Fibroblast of upper back skin (primary cell): ENCODE measurements at places on chromosomes 3 and 15.

DNA sequence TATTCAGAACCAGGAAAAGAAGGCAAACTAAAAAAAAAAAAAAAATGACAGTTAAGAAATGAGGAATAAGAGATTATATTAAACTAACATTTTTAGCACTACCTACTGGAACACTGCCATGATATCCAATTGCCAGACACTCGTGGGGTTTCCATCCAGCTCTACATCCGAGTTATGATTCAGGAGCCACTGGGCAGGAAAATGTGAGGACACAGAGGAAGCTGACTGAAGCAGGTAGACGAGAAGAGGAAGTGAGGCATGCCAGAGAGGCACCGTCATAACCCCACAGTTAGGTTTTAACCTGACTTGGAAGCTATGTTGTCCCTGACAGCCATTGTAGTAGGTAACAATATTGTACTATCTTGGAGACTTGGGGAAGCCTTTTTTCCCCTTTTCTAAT lies 495.0 kb downstream of the NLGN1 start:
- peak; percentile 38 for DNase-seq

- no peak for DNase-seq
These were observed 89.1 kb downstream of the NEO1 start for GRCh38 chr15:73141216-73141900.

DNA sequence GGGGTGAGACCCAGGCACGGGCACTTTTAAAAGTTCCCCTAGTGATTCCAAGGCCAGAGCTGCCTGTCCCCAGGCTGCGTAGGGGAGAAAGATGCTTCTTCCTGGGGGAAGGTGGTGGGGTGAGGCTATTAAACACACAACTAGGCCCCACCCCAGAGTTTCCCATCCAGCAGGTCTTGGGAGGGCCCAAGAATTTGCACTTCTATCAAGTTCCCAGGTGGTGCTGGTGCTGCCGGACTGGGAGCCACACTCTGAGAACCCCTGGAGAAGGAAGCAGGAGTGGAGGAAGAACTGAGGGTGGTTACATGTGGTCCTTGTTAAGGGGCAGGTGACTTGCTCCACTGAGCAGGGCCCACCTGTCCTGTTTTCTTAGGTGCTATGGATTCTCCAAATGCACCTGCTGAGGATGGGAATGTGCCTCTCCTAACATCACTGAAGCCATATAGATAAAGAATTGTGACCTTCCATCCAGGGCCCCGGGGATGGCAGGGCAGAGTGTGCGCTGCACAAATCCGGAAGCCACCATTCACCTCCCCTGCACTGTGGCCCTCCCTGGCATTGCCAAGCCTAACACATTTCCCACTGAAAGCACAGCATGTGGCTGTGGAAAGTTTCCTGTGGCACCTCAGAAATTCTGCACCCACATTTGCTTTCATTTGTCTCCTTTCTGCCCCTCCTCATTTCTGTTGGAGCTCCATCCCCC lies 111.5 kb upstream of the MEF2A start:
- DNase-seq: no peak

DNA sequence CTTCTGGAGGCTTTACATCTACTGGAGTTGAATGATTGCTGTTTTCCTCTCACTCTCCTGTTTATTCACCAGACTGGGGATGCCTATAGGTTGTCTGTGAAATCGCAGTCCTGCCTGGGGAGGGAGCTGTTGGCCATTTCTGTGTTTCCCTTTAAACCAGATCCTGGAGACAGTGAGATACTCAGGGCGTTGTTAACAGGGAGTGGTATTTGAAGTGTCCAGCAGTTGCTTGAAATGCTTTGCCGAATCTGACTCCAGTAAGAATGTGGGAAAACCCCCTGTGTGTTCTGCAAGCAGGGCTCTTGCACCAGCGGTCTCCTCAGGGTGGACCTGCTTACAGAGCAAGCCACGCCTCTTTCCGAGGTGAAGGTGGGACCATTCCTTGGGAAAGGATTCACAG lies 4.3 kb upstream of the LRRK1 start:
- no peak for DNase-seq

DNA sequence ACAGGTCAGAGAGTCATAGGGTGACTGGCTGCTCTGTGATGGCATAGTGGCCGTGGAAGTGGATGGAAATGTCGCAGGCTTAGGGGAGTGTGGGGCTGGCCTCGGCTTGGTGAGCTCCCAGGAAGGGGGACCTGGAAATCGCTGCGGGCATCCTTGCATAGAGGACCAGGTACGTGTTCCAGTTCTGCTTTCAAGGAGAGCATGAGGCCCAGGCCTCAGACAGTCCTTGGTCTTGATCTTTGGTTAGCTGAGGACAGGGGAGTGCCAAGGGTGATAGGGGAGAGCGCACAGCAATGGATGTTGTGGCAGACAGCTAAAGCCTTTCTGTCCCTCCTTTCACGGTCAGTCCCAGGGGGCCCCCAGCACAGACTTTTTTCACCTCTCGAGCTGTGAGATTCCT lies 110.5 kb downstream of the SNRPN start:
- no peak for DNase-seq
